Fibroblast of skin of abdomen (primary cell): ENCODE measurements at places on chromosomes 2 and 18.

- peak; percentile 75 for DNase-seq
Observed at GRCh38 chr2:148720501-148721001, 76.0 kb downstream of the EPC2 start.

DNA sequence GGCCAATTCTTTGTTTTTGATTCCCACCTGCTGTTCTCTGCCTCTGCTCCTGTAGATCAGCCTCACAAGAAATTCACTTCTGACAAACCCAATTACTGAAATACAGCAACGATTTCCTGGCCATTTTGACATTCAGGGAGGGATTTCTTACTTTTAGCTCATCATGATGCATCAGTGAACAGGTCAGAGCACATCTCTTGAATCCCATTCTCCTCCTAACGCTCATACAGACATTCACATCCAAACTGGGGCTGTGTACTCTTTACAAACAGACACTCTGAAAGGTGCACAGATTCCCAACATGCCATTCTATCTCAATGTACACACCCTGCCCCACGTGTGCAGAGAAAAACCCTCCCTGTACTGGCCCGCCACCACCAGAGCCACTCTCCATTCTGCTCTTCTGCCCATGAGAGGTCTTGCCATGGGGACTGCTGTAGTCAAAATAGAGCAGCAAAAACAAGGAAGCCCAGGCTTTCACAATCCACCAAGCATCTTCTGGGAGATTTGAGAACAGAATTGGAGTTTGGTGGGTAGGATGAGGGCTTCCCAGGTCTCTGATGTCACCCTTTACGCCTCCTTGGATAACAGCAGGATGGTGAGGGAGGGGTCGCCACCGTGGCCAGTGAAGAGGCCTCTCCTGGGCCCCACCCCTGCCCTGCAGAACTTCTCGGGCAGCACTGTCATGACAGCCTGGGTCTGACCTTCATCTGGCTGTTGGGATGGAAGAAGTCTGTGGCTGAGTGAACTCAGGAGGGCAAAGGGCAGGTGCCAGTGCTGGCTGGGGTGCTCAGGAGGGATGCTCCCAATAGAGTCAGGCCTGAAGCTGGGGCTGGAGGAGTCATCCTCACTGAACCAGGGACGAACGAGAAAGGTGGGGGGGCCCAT lies 41.9 kb upstream of the ZFP36L2 start:
- no peak for DNase-seq

GRCh38 chr2:198368089-198368488 lies 563.7 kb downstream of the PLCL1 start:
- no peak for DNase-seq

DNA sequence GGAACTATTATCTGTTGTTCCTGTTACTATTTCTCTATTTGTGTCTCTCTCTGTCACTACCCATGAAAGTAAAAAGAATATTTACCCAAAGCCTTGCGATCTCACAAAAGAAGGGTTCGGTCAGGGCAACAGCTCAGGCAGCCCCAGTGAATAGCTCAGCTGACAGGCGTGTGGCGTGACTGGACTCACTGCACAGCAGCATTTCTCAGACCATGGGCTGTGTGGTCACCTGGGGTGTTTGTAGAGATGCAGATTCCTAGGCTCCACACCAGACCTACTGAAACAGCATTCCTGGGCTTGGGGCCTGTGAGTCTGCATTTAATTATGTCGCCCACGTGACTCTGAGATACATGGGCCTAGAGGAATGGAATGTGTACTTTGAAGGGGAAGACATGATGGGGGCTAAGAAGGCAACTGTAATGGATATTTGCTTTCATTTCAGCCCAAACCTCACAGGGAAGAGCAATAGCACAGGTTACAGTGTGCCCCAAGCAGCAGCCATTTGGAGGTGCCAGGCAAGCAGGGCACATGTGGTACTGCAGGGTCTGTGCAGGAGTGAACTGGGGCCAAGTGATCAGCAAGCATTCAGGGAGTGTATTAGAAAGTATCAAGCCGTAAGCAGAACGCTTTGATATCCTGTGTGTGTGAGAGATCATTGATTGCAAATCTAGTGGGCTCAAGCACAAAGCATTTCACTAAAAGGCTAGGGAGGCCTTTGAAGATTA lies 90.4 kb upstream of the RBMS1 start:
- no peak for DNase-seq

DNA sequence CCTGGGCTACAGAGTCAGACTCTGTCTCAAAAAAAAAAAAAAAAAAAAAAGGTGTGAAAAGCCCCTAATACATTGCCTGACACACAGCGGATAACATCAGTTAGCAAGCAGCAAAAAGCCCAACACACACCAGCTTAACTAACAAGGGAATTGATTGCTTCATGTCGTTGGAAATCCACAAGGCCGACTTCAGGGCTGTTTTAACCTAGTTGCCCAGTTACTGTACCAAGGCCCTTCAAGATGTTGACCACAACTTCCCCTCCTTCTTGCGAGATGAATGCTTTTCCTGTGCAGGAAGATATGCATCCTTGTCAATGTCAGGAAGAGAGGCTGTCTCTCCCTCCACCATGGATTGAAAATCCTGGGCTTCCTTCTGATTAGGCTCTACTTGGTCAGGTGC lies 202.9 kb downstream of the MIB1 start:
- DNase-seq, result no peak

DNA sequence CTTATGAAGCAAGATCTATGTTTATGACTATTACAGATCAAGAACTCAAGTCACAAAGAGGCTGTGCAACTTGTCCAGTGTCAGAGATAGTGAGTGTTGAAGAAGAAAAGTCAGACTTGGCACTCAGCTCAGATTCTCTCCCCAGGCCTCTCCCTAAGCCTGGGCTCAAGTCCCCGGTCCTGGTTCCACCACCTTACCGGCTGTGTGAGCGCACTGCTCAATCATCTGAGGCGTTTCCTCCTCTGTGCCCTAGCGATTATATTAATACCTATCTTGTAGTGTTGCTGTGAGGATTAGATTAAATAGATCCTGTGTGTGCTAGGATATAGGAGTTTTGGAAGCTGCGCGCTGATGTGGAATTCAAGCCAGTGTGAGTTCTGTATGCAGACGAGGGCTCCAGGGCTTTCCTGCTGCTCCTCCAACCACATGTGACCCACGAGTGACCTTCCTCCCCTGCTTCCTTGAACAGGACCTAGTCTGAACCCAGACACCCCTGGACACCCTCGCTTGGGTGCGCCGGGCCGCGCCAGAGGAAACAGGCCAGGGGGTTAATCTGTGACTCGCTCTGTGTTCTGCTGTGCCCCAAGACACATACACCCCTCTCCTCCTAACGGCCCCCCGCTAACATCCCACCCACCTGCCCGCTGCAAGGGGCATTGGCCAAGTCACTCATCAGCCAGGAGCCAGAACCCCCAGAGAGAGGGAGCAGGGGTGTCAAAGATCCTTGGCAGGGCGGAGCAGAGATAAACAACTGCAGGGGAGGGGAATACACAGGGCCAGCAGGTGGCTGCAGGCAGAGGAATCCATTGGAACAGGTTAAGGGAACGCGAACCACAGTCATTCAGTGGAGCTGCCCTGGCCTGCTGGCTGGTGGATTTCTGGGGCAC lies 38.3 kb downstream of the TNS1 start:
- no peak for DNase-seq

DNA sequence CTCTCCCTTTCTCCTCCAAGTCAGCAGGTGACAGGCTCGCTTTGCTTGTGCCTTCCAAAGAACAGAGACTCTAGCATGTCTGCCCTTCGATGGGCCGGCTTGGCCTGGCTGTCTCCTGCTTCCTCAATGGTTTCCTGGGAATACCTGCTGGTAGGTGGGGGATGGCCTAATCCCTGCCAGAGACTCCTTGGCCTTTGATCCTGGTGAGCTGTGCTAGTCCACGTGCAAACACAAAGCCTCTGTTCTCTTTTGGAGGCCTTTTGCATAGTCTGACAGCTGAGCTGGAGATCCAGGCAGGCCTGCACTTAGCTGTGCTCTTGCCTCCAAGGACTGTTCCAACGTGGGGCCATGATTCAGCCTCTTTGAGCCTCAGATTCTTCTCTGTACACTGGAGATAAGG lies 67.6 kb downstream of the ARL4C start:
- DNase-seq, result no peak

DNA sequence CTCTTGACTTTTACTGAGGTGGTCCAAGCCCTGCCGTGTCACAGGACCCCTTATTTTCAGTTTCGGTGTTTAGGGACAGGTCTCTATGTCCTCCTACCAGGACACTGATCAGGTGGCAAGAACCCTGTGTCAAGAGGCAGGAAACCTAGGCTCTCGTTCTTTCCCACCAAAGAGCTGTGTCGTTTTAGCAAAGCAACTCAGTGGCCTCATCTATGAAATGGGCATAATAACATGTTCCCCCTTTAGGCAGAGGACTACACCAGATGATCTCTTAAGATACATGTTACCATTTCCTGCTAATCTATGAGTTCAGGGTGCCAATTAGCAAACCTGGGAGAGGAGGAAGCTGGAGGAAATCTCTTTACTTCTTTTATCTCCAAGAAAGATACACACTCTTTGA lies 1.9 kb downstream of the RAB31 start:
- no peak for DNase-seq

- no peak for DNase-seq
Observed at GRCh38 chr18:53850902-53851301, 373.6 kb downstream of the MBD2 start.

- DNase-seq, result peak; percentile 89
Observed at GRCh38 chr2:241412144-241412543, 56.1 kb downstream of the FARP2 start.

DNA sequence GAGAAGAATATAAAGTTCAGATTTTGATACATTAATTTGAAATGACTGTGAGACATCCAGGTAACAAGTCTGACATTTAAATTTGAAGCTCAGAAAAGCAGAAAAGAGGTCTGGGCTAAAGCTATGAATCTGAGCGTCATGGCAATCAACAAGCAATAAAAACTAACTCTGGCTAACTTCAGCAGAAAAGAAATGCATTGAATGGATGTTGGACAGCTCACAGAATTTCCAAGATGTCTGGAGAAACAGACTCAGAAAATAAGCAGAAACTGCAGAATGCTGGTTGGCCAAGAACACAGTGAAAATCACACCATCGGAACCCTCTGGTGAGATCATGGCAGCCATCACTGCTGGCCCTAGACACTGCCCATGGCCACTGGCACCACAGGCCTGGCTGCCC lies 366.6 kb downstream of the METTL4 start:
- DNase-seq, result no peak

DNA sequence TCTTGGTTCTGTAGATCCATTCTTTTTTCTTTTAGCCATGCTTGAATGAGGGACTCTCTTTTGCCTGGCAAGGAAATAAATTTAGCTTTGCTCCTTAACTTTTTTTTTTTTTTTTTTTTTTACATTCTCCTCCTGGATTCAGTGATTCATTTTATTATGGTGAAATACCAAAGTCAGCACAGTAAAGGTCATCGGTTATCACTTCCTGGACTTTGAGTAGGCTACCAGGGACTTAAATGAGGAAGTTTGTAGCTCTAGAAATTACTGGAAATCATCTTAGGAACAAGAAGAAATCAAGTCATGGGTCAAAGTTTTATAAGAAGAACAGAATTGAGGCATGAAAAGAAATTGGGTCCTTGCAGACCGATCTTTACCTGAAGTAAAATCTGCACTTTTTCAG lies 75.0 kb downstream of the SOCS6 start:
- DNase-seq, result peak; percentile 28

DNA sequence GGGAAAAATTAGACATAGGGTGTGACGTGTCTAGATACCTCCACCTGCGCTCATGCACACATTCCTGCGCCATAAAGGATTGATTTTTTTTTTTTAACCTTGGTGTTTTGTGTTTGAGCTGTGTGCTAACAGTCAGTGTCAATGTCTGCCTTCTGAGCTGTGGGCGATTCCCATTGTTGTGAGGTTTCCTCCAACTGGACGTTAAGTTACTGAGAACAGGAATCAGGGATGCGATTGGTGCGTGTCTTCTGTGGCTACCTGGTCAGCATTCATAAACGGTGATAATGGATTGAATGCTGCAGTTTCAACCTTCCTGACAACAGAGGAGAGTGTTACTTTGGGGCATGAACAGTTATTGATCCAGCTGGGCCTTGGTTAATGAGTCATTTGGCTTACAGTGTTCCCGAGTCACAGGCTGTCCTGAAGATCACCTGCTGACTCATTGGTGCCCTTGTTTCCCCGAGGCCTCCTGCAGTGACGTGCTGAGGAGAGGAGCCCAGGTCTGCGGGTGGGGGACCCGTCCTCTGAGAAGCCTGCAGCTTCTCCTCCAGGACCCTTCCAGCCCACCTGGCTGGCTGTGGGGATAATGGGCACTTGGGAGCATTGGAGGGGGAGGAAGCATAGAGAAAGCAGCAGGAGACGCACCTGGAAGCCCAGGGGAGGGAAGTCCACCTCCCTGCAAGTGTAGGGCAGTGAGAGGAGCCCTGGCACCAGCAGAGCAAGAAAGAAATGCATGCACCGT lies 25.8 kb upstream of the CABYR start:
- peak; percentile 24 for DNase-seq

DNA sequence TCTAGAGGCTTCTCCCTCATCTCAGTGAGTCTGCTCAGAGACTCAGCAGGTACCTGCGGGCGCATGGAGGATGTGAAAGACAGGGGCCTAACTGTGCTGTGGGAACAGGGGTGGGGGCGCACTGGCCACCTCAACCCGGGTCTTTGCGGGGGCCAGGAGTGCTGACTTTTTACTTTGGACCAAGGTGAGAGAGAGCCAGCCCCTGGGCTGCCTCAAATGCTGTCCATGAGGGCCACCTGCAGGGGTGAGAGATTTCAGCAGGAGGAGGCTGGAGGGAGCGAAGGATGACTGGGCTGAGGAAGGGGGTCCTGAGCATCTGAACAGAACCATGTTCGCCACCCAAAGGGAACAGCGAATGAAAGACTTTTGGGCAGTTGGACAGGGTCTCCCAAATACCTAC lies 129.4 kb downstream of the TNS1 start:
- DNase-seq, result no peak

- no peak for DNase-seq
Observed at GRCh38 chr2:102291319-102292075, 19.9 kb upstream of the IL1RL1 start.

- DNase-seq, result peak; percentile 28
Observed at GRCh38 chr18:32318581-32318980, 128.7 kb downstream of the MEP1B start.

DNA sequence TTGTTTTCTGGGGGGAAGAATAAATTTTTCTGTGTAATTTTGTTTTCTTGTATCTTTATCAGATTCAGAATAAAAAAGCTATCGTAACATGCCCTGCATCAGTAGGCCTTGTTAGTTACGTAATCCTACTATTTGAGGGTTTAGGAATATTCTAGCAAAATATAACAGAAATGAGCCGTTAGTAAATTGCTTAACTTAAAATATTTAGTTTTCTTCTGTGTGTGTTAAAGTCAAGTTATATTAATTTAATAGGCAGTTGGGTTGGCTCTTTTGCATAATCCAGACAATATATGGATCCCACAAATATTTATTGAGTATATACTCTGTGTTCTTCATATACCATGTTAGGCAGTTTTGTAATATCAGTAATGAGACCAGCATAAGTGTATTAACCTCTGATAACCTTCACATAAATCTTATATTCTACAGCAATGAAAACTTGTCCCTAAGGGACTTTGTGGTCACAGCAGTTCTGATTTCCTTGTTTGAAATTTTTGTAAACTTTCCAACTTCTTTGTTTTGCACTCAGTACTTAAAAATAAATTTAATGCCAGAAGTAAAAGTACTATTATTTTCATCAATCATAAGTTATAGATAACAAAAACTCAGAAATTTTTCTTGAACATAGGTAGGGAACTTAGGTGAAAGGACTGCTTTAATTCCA lies 151.9 kb downstream of the FMNL2 start:
- peak; percentile 24 for DNase-seq

GRCh38 chr2:144237830-144238627 lies 281.9 kb downstream of the ZEB2 start:
- DNase-seq, result no peak
